ENCODE measurements at places on chromosomes 1 and 21.
A peak's percentile ranks its signal among the peaks of the same experiment; 100 is the strongest.

- DNase-seq = peak; percentile 96
Measured at GRCh38 chr1:1273512-1274298, at the start of gene UBE2J2. Gene UBE2J2, minus strand, starts transcription at chr1:1273854. Its CDS starts 5,862 bp downstream, at chr1:1267992.

GRCh38 chr1:183694066-183694465, 41.0 kb upstream of the APOBEC4 start:
- peak; percentile 57 for DNase-seq

GRCh38 chr1:39047374-39048229, 21.5 kb downstream of the NDUFS5 start:
- no peak for DNase-seq

GRCh38 chr1:221772117-221772516, 30.2 kb upstream of the DUSP10 start:
- no peak for DNase-seq

DNA sequence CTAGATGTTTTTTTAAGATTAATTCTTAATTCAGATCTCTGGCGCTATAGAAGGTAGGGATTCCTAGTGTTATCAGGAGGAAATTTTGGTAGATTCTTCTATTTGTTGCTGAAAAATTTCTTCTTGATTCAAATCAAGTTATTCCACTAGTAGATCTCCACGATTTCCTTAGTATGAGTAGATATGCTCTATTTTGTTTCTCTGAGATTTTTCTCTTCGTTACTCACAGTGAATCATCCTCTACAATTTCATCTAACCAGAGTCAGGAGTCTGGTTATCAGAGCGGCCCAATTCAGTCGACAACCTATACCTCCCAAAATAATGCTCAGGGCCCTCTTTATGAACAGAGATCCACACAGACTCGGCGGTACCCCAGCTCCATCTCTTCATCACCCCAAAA, 18.8 kb upstream of the HAX1 start:
- no peak for DNase-seq

- no peak for DNase-seq
Measured at GRCh38 chr1:58143972-58144697, 402.4 kb downstream of the OMA1 start.

DNA sequence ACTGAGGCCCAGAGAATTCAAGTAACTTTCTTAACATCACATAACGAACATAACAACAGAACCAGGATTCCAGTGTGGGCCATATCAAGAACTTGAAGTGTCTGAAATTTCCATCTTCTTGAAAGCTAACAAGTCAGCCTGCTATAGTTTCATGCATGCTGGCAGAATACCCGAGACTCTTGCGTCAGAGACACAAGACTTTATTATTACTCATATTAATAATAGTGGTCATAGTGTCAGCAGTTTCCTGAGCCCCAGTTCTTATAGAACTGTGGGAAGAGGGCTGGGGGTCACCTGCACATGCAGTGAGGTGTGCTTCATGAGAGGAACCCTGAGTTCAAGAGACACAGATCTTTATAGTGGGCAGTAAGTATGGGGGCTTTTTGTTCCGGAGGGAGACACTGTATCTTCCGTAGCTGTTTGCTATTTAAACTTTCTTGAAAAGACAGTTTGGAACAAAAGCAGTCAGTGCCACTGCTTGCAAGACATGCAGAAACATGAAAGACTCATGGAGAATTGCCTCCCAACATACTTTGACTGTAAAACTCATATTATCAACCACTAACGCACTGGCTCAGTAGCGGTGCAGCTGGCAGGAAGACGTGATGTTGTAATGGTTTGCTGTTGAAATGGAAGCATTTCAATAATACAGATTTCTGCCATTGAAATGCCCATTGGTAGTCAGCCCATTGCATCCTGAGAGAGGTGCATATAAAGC, 339.2 kb downstream of the ADGRL2 start:
- DNase-seq = no peak

- DNase-seq = peak; percentile 45
Measured at GRCh38 chr21:45320261-45321025, 32.7 kb upstream of the POFUT2 start.

- peak; percentile 93 for DNase-seq
Measured at GRCh38 chr1:156676820-156677615, at the start of gene NES. Gene NES, minus strand, starts transcription at chr1:156677407. Its CDS starts 143 bp downstream, at chr1:156677264.

GRCh38 chr1:10606064-10606463, 131.3 kb downstream of the PEX14 start:
- DNase-seq = no peak

DNA sequence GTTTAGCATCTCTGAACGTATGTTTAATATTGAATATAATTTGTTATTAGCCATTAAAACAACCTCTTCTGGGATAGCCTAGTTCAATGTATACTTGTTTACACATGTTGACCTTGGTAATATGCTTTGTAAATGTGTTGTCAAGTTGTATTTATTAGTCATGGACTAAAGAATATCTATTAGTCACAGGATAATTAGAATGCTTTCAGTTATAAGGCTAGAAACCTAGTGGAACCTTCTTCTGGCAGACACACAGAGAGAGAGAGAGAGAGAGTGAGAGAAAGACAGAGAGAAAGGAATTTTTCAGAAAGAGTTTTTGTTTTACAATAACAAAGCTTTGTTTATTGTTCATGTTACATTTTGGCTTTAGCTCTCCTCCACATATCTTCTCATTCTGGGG, 181.1 kb upstream of the APP start:
- DNase-seq = no peak
